ENCODE measurements at places on chromosomes 7 and 10.

DNA sequence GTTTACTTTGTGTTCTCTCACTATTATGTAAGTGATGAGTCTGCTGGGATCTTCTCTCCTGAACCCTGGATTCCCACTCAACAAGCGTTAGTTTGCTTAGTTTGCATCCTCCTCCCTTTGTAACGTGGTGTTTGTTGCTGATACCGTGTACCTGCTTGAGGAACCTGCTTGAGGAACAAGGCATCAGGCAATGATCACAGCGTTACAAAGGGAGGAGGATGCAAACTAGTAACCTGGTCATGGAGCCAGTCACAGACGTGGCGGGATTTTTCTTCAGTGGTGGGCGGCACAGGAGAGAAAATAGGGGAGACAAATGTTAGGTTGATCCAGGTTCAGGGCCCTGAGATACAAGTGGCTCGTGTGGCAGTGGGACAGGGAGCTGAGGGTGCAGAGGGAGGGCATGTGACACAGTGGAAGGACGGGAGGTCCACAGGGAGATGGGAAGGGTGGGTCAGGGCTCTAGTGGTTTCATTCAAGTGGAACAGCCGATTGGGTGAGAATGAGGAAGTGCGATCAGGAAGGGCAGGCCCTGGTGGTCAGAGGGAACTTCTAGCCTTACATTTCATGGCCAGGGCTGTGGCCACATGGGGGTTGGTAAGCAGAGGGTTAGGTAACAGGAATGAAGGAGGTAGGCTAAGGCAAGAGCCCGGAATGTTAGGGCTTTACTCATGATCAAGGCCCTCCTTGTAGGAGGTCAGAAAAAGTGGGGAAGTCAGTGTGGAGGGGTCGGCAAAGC, 38.0 kb downstream of the SNX10 start:
- DNase-seq, result no peak

DNA sequence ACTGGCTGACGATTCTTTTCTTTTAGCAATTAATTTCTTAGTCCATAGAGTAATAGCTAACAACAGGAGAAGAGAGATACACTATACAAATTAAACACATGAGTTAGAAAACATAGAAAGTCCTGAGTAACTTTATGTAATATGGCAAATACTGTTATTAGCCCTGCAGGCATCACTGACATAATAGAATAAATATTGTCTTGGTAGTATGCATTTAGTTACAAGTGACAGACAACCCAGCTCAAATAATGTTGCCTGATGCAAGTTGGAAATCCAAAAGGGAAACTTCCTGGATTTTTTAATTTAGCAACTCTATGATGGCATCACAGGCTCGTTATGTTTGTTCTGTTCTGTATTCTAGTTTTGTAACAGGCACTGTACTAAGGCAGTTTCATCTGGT, 95.1 kb downstream of the DKK1 start:
- no peak for DNase-seq

GRCh38 chr7:89728481-89728880, 425.8 kb upstream of the STEAP1 start:
- DNase-seq, result no peak

GRCh38 chr10:1499359-1499957, 237.9 kb downstream of the ADARB2 start:
- no peak for DNase-seq

DNA sequence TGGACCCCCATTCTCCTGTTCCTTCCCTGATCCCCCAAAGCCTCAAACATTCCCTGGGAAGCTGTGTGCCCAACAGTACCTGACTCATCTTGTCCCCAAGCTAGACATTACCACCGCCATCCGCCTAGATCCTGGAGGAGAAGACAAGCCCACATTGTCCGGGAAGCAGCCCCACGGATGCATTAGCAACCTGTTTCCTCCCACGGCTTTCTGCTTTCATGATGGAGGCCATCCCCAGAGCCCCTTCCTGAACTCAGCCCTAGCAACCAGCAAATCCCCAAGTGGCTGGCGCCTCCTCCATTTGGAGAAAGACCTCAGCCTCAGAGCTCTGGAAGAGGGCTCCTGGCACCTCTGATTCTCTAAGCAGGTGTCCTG, 2.3 kb upstream of the SLC29A3 start:
- DNase-seq, result no peak

DNA sequence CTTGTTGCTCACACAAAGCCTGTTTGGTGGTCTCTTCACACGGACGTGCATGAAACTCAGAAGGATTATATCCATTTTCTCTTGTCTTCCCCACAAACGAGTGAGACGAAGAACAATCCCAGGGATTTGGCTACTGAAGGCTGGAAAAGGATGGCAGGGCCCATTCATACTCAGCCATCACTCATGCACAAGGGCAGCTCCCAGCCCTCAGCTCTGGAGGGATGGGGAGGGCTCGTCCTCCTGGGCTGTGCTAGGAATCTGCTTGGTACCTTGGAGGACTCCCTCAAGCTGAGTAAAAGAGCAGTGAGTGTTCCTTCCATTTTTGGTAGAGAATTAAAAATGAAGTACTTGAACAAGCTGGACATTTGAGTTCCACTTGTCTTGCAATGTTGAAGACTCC, 33.2 kb upstream of the RAB18 start:
- no peak for DNase-seq

GRCh38 chr7:30694218-30694745, 12.0 kb upstream of the CRHR2 start:
- no peak for DNase-seq

GRCh38 chr10:80090121-80090520, 11.7 kb downstream of the TMEM254 start:
- no peak for DNase-seq

GRCh38 chr7:124462249-124462648, 303.3 kb downstream of the GPR37 start:
- no peak for DNase-seq

DNA sequence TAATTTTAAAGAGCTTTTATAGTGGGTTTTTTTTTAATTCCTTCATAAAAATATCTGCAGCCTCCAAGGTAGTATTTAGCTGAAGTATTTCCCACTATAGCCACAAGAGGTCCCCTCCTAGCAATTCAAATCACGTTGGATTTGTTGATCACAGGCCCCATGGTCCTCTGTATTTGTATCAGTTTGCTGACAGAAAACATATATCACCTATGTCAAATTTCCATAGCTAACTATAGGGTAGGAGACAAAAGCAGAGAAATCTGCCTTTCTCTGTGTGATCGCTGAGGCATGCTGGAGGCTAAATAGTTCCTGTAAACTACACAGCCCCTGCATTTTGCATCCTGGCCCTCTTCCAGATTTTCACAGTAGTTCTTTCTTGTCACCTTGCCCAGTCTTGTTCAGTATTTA, 1.7 kb upstream of the CTNNA3 start:
- no peak for DNase-seq

GRCh38 chr10:77578583-77579227, 58.9 kb downstream of the KCNMA1 start:
- no peak for DNase-seq

DNA sequence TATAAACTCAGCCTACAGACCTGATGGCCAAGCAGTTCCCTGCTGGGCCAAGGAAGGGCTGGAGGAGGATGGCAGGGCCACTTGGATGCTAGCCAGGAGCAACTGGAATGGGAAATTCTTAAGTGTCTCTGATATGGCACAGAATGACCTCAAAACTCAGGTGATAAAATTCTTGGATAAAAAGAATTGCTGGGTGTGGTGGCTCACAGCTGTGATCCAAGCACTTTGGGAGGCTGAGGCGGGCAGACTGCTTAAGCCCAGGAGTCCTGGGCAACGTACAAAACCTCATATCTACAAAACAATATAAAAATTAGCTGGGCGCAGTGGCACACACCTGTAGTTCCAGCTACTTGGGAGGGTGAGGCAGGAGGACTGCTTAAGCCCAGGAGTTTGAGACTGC, 14.0 kb upstream of the PKD1L1 start:
- no peak for DNase-seq

- no peak for DNase-seq
Observed at GRCh38 chr7:156673454-156673853, 32.9 kb downstream of the RNF32 start.

DNA sequence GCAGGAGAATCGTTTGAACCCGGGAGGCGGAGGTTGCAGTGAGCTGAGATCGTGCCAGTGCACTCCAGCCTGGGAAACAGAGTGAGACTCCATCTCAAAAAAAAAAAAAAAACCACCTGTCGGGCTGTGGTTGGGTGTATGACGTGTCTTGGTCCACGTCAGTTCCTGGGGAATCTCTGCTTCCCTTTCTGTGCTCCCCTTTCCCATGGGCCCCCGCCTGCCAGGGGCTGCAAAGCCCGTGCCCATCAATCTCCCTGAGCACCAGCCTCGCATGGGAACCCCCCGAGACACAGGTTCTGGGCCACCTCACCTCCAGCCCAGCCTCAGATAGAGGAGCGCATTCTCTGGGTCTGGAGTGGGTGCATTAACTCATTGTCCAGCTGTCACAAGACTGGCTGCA, 2.3 kb upstream of the SH2B2 start:
- no peak for DNase-seq

DNA sequence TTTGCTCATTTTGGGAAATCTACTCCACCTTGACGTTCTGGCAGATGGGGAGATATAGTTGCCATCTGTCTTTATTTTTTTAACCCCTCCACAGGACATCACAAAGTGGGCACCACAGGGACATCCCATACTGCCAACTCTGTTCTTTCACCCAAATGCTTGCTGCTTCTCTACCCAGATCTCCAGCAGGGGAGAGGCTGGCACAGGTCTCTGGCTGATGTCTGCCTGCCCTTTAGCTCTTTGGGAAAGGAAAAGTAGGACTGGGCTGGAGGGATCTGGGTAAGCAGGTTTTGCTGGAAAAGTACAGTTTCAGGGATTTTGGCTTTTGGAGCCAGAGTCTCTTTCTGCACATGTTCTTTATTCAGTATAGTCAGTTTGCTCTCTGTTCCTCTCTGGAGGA, 156.7 kb downstream of the ANLN start:
- no peak for DNase-seq

DNA sequence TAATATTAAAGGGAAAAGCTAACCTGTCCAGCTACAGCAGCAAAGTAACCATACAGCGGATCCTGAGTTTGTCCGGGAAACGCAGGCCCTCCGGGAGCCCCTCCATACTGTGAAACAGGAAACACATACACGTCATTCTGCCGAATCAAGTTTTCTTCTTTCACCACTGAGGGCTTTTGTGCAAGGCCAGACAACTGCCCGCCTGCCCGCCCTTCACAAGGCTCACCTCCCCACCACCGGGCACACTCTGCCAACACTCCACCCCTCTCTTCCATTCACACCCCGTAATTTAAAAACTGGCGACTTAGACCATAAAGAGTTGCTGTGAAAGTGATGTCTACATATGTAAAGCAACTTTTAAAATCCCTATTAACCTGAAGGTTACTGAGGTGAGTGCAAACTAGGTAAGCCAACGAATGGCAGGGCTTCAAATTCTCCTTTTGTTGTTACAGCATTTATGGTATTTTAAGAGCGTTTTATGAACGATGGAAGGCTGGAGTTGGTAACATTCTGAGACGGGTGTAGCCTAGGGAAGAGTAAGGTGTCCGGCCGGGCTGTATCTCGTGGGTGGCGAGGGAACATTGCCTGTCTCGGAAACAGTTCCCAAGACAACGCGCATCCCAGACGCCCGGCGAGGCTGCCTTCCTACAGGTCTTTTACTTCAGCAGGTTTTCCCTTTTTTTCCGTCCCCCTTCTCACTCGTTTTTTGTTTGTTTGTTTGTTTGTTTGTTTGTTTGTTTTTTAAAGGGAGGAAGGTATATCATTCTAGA, 817 bp downstream of the SRI start:
- no peak for DNase-seq

DNA sequence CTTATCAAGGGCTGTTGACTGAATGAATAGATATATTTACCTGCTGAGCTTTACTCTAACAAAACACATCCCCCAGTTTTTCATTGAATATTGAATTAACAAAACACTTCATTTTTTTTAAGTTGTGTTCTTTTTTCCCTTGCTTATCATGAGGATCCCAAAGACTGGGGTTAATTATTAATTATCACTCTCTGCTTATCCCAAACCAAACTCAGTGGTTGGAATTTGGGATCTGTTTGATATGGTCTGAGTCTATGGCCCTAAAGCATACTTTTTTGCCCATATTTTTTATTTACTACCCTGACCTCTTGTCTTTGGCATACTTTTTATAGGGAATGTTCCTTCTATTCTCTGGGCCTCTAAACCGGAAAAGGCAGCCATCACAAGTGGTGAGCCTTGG, 697.1 kb upstream of the GALNT17 start:
- DNase-seq, result no peak

DNA sequence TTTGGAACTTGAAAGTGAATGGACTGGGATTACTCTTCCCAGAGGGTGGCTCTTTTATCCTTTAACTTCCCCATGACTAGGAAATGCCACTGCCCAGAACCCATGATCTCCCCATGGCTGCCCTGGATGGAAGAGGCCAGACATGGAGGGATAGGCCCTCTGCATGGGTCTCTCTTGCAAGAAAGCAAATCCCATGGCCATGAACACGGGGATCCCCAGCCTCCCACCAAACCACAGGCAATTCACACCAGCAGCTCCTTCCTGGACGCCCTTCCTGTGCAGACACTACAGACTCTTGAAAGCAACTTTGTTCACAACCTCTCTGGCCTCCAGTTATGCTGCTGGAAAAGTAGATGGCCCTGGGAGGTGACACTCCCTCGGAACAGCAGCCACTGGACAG, 55.0 kb downstream of the EBF3 start:
- no peak for DNase-seq

- no peak for DNase-seq
Observed at GRCh38 chr7:139079861-139080260, 29.7 kb downstream of the ZC3HAV1 start.

DNA sequence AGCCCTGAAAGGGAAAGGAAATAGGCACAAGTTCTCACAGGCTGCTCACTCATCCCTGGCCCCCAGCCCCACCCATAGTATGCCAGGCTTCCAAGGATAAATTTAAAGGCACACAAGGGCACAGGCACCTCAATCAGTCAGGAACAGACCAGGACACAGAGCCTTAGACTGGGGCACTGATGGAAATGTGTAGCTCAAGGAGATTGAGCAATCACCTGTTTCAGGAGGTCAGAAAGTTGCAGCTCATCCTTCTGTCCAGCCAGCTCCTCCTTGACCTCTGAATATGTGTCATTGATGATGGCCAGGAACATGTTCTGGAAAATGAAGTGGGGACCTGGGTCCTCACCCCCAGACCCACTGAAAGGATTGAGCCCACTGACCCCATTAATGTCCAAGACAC, 6.6 kb upstream of the BLOC1S2 start:
- DNase-seq, result no peak

DNA sequence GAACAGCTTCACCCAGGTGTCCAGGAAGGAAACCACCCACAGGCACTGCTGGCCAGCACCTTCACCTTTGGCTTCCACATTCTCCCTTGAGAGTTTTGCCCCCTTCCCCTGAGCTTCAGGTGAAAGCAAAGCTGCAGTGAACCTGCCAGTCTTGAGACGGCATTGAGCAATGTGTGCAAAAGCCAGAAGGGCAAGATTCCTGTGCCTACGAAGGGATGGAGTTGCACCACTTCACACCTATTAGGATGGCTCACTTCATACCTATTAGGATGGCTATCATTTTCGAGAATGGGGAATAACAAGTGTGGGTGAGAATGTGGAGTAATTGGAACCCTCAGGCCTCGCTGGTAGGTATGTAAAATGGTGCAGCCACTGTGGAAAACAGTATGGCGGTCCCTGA, 7.2 kb downstream of the HABP2 start:
- DNase-seq, result no peak

- DNase-seq, result no peak
Observed at GRCh38 chr7:105985672-105986215, 22.7 kb downstream of the CDHR3 start.

- no peak for DNase-seq
Observed at GRCh38 chr7:3896169-3896765, 595.2 kb downstream of the SDK1 start.
